Hematopoietic multipotent progenitor cell treated with erythropoietin and hydrocortisone succinate and interleukin-3 and kit ligand, for 6 days (in vitro differentiated cells): ENCODE measurements at places on chromosomes 6 and 20.

DNA sequence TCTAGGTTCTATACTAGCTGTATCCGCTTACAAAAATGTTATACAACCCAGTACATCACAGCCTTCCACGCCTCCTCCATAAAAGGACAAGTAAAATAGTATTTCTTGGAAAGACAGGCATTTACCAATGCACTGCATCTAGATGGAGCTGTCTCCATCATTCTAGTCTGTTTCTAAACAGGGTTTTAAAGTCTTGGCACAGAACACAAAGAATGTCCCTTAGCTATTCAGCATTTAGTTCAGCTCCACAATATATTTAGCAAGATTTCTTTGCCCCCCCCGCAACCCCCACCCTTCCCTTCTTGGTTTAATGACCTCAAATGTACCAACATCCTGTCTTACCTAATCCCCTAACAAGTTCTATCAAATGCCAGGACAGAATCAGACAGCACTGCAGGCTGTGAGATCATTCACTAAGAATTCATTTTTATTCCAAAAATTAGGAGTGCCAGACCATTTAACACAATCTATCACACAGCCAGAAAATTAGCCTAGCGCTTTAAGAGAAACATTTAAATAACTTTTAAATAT, 198.6 kb downstream of the BACH2 start:
- peak; percentile 64 for DNase-seq

DNA sequence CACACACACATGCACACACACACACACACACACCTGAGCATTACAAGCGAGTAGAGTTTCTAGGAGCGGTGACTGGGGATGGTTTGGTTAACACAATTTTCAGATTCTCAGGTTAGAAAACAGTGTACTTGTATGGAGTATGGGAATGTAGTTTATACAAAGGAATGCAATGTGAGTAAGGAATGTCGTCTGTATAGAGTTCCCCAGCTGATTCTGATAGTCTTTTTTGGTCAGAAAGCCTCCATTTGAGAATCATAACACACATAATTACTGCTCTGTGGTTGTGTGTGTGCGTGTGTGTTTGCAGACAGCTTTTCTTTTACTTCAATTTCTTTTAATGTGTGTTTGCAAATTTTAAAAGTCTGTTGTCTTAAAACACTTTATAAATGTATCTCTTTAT, 93.2 kb downstream of the MYO6 start:
- no peak for DNase-seq

DNA sequence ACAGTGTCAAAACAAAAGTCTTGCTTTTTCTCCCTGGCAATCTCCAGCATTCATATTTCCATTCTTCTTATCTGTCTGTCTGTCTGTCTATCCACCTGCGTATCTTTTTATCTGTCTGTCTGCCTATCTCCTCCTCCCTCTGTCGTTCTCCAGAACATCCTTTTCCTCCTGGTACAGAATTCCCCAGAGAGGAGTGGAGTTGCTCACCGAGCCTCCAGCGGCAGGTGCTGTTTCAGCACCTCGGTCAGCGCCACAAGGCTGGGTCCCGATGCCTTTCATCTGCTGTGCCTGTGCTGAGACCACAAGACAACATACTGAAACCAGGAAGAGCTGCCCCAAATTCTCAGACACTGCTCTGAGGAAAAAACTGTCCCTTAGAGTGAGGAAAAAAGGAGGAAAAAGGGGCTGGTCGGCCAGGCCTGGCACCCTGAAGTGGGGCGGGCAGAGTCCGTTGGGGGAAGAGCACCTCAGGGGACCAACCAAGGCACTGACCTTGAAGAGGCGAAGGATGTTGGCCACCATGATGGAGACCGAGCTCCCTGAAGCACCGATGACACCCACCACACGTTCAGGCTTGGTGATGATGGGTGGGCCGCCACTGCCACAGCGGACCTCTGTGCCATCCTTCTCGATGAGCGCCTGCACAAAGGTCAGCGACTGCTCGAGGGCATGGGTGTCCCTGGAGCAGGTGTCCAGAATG, 13.3 kb downstream of the GRM4 start:
- peak; percentile 73 for DNase-seq

DNA sequence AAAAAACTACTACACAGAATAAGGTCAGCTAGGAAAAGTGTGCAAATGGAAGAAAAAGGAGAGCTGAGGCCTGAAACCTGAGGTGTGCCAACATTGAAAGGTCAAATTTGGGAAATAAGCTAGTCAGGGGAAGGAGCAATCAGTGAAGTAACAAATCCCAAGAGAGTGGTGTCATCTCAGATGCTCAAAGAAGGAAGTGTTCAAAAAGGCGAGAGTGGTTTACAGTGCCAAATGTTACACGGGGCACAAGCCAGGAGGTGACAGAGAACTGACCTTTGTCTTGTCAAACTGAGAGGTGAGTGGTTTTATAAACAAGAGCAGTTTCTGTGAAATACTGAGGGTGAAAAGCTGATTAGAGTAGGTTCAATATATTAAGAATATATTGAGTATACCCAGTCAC, 83.0 kb upstream of the TCF21 start:
- DNase-seq: no peak

DNA sequence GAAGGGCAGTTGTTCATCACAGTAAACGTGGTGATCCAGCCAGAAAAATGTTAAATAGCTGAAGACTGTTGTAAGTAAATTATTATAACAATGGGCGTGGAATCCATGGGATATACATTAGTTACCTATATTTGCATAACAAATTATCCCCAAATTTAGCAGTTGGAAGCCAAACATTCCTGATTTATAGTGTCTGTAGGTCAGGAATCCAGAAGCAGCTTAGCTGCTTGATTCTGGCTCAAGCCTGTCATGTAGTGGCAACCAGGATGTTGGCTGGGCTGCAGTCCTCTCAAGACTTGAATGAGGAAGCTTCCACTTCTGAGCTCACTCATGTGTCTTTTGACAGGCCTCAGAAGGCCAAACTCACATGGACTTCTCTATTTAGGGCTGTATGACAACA, 6.9 kb upstream of the ADGRB3 start:
- DNase-seq: no peak

- no peak for DNase-seq
These were observed 33.7 kb downstream of the PYGB start for GRCh38 chr20:25281541-25281991.

- DNase-seq: no peak
These were observed 26.0 kb upstream of the PRDM1 start for GRCh38 chr6:106060167-106060566.

DNA sequence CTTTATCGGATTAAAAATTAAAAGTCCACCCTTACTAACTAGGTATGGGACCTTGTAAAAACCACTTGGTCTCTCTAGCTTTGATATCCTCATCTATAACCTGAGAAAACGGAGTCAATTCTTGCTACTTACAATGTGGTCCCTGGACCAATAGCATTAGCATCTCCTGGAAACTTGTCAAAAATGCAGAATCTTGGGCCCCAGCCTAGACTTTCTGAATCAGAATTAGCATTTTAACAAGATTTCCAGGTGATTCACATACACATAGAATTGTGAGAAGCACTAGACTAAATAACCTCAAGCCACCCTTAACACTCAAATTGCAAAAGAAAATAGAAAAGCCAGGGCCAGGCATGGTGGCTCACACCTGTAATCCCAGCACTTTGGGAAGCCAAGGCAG, 96.6 kb downstream of the RNGTT start:
- DNase-seq: no peak

GRCh38 chr6:141956046-141956761, 176.5 kb upstream of the GJE1 start:
- no peak for DNase-seq

- DNase-seq: no peak
These were observed 104.1 kb downstream of the HDGFL1 start for GRCh38 chr6:22673474-22673873.

DNA sequence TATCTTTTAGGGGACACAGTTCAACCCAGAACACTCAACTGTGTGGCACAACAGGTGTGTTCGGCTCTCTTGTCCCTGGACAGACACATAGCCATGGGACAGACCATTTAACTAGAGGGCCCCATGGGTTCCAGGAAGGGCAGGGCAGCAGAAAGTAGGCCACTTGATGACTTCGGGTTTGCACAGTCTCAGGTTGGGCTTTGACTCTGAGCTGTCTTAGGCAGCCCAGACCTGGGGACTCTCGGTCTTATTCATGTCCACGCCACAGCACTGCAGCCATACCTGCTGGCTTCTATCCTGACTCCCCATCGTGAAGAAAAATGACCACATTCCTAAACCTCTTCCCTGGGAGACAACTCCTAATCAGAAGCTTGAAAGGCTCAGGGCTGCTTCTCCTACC, 146.1 kb upstream of the AKAP12 start:
- no peak for DNase-seq

- no peak for DNase-seq
These were observed 41.0 kb downstream of the PKHD1 start for GRCh38 chr6:52046456-52046855.

- peak; percentile 79 for DNase-seq
These were observed 731 bp downstream of the MAK start for GRCh38 chr6:10837622-10837994.

DNA sequence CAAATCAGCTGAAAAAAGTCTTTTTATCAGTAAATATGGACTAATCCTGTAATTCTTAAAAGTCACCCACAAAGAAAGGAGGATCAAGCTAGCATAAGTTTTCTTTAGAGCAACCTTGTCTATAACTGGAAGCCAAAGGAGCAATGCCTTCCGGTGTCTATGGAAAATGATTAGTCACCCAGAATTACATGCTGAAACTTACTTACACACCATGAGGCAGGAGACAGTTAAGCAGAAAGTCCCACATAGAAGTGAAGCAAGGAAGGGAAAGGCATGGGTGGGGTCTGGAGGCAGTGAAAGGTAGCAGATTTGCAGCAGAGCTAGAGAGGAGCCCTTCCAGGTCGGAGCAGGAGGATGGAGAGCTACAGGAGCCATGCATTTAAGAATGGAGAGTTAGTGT, 153.7 kb upstream of the RIPOR2 start:
- DNase-seq: peak; percentile 45

GRCh38 chr6:149711711-149712110, 6.2 kb downstream of the LATS1 start:
- no peak for DNase-seq

DNA sequence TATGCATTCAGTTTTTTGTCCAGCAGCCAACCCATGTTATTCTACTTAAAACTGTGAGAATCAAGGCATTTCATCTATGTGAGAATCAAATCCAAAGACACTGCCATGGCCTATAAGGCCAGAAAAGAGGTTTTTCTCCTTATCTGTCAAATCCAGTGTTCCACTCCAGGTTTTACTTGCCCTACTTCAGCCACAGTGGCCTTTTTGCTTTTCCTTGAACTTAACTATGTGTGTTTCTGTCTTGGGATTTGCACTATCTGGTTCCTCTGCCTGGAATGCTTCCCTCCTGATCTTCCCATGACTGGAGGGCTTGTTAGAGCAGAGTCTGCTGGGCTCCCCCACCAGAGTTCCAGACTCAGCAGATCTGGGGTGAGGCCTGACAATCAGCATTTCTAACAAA, 113.1 kb upstream of the DOK5 start:
- no peak for DNase-seq

DNA sequence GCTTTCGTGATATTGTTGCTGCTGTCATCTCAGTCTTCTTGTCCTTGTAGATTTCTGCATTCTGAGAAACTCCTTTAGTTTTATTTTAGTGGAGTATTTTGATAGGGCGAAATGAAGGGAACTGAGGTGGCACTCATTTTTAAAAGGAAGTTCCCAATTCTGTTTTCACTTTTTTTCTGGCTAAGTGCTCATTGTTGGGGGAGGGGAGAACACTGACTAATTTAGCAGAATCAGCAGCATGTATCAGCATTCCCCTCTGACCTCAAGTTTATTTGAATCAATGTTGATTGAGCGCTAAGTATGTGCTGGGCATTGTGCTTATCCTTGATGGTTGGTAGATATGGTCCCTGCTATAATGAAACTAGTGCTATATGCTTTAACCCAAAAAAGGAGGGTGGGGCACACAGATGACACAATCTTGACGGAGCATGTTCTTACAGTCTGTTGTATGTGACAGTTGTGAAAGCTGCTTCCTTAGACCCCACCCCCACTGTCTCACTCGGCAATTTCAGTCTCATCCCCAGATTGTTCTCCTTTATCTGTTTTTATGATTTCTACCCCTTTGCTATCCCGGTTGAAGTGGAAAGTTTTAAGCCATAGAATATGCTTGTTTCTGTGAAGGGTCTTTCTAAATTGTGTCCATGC, 262.4 kb downstream of the SOX4 start:
- peak; percentile 69 for DNase-seq
